Fibroblast of the aortic adventitia (primary cell): ENCODE measurements at places on chromosomes 4 and X.

DNA sequence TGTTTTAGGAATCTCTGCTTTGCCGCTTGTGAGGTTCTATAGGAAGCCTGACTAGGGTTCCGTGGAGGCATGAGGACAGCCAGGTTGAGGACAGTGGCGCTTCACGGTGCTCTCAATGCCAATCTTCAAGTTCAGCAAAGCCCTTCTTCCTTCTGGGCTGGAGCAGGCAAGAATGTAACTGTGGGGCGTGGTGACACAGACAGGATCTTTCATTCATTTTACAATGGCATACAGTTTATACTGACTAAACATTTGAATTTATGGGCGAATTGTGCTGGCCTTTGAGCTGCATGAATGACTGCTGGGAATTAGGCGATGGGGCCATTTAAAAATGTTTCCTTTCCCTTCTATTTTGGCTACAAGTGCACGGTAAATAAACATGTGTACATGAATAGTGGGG lies 2.9 kb upstream of the NHS start:
- DNase-seq, result no peak

DNA sequence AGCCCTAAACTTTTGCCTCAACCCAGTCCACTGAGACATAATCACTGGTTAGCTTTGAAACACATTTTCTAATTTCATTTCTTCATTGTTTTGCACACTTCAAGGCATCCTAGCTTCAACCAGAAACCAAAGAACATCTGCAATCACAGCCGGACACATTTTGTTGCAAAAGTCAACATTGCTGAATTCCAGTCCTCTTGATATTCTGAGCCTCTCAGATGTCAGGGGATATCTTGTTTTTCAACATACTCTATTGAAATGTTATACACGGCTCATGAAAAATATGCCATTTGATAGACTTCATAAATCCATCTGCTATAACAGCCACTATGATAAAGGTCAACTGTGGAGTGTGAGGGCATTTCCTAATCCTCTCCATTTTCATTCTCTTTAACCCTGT lies 241.6 kb upstream of the PUDP start:
- no peak for DNase-seq

- DNase-seq, result no peak
Observed at GRCh38 chrX:71616672-71617529, 1.4 kb downstream of the CXCR3 start.

DNA sequence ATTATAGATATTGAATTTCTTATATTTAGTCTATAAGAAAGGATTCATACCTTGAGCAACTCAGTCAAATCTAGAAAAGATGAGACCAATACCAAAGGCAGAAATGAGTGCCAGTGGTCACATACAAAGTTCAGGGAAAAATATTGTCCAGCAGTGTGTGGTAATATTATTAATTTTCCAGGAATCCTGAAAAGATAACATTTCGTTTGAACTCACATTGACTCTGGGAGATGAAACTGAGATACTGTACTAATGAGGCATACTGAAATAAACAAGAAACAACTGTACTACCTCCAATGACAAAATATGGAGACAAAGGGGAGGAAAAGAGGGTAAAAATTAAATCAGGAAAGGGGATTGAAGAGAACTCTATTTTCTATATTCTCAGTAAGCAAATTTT lies 212.4 kb downstream of the TRAM1L1 start:
- no peak for DNase-seq

DNA sequence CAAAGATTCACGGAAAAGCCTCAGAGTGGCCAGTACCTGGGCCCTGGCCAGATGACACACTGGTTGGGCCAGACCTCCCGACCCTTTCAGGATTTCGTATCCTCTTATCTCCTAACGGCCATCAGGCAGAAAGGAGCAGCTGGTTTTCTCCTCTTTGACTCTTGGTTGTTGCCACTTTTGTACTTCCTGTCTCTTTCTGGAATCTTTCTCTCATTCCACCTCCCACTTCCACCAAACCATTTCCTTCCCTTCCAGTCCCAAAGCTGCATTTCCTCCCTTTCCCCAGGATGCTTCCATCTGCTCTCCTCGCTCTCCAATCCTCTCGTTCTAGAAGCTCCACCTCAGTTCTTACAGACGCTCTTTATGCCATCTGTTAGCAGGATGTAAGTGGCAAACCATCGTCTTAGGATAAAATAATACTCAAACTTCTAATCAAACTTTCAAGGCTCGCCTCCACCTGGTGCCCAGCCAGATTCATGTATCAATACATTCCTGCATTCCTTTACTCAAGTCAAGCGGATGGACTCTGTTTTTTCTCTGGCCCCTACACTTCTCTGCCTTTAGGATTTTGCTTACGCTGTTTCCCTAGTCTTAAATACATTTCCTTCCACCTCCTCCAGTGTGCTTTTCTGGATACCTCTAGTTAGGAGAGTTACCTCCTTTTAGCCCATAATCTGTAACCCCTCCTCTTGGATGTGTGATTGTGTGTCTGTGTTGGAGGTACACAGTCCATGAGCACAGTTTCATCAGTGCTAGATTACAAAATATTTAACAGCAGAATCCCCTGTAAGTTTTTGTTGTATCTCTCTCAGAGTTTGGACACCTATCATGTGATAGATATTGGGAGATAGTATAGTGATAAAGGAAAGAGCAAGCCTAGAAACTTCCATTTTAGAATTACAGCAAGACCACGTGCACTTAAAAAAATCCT lies 70.4 kb downstream of the LDB2 start:
- peak; percentile 31 for DNase-seq

DNA sequence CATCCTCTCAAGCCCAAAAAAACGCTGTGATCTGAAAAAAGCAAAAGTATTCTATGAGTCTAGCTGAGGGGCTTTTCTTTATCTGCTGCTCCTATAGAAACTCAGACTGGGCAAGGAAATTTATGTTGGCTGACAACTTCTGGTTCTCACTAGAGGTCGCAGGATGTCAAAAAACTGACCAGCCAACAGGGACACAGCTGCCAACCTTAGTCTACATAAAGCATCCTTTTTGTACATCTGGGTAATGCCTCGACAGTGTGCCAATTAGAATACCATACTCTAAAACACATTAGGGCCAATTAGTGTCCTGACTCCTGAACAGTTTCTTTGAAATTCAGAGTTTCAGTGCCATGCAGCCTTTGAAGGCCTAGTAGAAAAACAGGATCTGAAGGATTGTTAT lies 8.8 kb upstream of the TLL1 start:
- no peak for DNase-seq

- DNase-seq, result no peak
Observed at GRCh38 chrX:7088968-7089615, 58.4 kb upstream of the STS start.

DNA sequence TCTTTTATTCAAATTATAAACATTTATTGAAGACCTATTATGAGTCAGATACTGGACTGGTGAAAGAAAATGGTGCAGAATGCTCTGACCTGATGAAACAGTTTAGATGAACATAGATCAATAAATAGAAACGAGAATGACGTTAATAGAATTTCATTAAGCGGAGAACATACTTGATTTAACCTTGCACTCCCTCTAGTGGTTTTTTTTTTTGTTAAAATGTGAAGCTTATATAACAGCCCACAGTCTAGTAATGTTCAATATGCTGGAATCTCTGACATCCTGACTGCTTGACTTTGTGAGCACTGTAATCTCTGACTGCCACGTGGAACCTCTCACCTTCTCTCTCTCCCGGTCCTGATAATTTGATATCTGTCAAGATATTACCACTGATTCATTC lies 32.3 kb downstream of the HDAC8 start:
- peak; percentile 65 for DNase-seq

DNA sequence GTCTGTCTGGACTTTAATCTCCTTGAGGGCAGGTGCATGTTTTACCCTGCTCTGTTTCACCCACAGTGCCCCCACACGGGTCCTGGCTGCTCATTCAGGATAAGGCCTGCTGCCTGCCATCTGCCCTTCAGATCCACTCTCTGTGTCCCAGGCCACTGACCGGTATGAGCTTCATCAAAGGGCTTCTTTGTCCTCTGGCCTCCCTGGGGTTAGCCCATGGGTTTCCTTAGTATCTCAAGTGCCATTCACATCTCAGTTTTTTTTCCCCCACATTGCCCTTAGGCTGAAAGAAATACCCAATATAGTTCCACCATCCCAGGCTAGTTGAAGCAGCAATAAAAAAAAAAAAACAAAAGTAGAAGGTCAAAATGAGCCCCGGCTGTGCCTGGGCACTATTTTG lies 9.3 kb downstream of the CD99L2 start:
- DNase-seq, result no peak

GRCh38 chr4:7384003-7384928 lies 50.5 kb downstream of the PSAPL1 start:
- DNase-seq, result no peak

- no peak for DNase-seq
Observed at GRCh38 chr4:135497563-135498152, 1296.1 kb upstream of the PABPC4L start.

GRCh38 chr4:140996766-140997165 lies 136.5 kb downstream of the RNF150 start:
- DNase-seq, result peak; percentile 6

DNA sequence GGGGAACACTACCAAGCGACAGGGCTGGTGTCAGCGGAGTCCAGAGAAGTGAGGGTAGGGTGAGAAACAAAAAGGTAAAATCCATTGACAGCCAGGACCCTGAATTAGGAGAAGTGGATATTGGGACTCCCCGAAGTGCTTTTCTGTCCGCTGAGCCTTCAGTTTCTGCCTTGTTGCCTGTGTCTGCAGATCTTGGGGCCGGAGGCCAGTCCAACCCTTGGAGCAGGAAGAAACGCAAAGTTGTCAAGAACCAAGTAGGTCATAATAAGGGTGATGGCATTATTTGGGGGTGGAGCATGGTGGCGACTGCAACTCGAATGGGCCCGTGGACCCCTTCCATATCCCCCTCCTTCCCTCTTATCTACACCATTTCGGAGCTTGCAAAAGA lies 1.0 kb downstream of the ARMCX1 start:
- no peak for DNase-seq

GRCh38 chr4:163284304-163284703 lies 48.1 kb downstream of the NPY1R start:
- DNase-seq, result no peak

DNA sequence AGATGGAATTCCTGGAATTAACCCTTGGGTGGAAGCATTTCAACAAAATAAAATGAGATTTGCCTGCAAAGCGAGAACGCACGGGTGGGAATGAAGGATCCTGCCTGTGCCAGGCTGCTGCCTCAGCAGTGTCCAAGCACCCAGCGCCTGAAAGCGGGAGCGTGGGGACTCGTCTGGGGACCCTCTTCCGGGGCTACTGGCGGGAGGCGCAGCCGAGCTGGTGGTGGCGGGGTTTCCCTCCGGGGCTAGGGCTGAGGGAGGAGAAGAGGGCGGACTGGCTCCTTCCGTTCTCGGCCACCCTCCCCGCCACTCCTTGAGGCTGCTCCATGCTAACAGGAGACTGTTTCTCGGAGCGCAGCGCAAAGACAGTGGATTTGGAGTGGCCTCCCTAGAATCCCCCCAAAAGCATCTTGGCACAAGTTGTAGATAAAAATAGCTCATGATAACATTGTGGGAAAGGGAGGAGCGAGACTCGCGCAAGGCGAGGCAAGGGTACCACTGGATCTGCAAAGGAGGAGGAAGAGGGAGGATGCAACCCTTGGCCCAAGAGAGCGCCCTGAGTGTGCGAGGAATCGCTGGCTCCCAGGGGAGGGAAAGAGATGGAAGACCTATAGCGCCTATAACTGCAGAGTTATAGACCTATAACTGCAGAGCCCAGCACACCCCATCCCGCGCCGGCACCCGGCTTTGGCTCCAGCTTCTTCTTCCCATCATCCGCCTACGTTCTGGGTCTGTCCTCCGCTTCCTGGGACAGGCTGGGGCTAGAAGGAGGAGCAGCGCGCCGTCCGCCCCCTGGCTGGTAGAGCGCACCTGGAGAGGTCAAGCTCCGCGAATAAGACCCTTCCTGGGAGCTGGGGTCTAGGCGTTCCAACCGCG lies 1.3 kb downstream of the HS3ST1 start:
- DNase-seq, result peak; percentile 24

- DNase-seq, result no peak
Observed at GRCh38 chr4:67161311-67161710, 384.0 kb downstream of the CENPC start.

DNA sequence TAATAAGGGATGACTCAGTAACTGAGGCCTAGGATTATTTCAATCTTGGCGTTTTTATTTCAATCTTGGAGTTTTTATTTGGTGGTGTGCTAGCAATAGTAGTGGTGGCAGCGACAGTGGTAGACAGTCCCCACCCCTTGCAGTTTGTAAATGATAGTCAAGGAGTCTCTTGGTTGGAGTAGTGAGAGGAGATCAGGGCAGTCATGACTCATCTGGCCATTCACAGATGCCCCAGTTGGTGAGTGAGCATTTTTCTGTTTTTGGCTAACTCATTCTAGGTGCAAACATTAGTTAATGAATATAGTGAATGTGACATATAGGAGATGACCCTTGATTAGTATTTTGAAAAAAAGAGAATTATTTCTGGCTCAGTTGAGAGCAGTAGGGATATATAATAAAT lies 93.5 kb upstream of the ADAD1 start:
- DNase-seq, result no peak

DNA sequence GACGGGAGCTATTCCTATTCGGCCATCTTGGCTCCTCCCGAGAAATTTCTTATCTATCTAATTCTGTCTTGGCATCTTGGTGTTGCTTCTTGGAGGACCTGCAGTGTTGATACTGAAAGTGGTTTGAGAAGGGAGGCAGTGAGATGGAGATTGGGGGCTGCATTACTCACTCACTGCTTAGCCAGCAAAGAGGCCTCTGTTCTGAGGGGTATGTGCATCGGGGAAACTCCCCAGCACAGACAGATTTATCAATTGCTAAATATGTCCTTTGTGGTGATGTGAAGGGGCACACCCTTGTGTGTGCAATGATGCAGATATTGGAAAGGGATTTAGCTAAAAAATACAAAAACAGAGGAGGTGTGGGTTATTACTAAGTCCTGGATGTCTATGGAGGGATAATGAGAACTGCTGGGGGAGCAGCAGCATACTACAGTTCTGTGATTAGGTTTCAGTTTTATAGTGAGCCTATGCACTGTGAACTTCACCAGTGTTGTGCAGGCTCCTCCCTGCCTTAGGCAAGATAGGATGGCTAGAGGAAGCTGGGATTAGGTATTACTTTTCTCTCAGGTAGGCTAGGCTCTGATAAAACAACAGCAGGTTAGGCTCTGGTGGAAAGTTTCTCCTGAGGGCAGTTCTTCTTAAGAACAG lies 279.0 kb downstream of the HS3ST1 start:
- peak; percentile 23 for DNase-seq

DNA sequence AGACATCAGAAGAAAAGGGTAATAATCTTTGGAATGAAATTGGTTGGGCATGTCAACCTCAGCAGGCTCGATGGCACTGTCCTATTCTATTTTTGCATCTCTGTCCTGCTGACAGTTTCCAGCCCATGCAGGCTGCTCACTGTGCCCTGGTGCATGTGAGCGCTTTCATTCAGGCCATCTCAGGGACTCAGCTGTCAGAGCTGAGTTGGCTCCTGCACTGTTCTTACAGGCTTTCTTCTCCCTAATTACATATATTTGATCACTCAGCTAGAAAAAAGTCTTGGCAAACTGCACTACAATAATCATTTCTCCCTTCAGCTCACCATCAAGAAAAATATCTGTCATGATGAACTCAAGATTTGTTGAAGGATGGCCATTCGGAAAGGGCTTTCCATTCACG lies 84.7 kb downstream of the RASL11B start:
- DNase-seq, result no peak

GRCh38 chrX:154090731-154091130 lies 6.8 kb downstream of the MECP2 start:
- DNase-seq, result no peak

GRCh38 chr4:8737075-8737474 lies 134.6 kb downstream of the HMX1 start:
- no peak for DNase-seq
